ENCODE measurements at places on chromosomes 5 and 9.
A peak's percentile ranks its signal among the peaks of the same experiment; 100 is the strongest.

- peak; percentile 93 for DNase-seq
Measured at GRCh38 chr9:134024828-134025605, at the start of gene BRD3OS. Gene BRD3OS, plus strand, starts transcription at chr9:134025481. Its CDS starts 1,267 bp downstream, at chr9:134026748.

- DNase-seq = no peak
Measured at GRCh38 chr5:158838781-158839180, 260.9 kb downstream of the EBF1 start.

- DNase-seq = no peak
Measured at GRCh38 chr5:132114150-132115121, 40.8 kb downstream of the CSF2 start.

DNA sequence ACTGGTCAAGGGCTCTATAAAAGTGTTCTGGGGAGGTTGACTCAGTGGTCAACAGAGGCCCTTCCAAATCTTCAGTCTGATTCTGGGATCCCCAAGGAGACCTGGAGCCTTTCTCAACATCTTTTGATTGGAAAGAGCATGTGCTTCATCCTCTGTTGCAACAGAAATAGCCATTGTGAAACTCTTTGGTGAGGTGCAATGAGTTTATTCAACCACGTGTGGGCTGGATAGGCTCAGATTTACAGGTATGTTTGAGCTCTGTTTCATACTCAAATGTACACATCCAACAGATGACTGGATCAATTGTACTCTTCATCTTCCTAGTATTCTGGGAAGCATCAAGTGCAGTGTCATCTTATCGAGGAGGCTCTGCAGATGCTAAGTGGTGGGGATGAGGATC lies 60.5 kb downstream of the CTSL start:
- no peak for DNase-seq

DNA sequence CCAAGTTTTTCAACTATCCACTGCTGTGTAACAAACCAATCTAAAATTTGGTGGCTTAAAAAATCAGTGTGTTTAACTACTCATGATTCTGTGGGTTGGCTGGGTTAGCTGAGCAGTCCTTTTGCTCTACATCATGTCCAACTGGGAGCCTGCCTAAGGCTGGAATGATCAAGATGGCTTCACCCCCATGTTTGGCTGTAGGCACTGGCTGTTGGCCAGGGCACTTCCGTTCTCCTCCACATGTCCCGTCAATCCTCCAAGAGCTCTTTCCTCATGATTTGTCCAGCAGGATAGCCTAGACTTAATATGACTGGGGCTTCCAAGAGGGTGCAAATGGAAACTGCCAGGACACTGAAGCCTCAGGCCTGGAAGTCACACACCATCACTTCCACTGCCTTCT lies 17.0 kb upstream of the TSSK1B start:
- DNase-seq = no peak

DNA sequence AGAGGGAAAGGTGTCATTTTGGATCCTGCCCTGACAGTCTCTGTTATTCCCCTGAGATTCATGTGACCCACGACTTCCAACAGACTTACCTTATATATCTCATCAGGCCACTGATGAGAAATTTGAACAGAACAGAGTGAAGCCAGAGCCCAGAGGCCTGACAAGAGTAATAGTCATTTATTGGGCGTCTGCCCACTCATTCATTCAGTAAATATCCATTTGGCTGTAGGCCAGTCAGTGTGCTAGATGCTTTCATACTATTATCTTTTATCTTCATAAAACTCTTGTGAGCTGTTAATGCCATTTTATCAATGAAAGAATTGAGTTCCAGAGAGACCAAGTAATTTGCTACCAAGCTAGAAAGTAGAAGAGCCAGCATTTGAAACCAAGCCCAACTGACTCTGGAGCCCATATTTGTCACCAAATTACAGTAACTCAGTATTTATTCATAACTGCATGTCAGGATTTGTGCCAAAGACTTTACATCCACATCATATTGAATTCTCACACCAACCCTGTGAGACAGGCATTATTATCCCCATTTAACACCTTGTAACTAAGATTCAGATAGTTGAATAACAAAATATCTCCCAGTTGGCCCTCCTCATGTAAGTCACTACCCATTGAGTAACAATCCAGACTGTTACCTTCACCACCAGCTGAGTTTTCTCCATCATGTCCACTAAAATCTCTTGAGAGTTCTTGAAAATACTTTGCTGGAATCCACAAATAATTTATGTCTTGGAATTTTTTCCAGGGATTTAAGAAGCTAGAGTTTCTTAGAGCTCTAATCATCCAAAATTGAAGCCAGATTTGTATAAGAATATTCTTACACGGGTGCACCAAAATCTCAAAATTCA lies 2.5 kb downstream of the PTPDC1 start:
- no peak for DNase-seq

DNA sequence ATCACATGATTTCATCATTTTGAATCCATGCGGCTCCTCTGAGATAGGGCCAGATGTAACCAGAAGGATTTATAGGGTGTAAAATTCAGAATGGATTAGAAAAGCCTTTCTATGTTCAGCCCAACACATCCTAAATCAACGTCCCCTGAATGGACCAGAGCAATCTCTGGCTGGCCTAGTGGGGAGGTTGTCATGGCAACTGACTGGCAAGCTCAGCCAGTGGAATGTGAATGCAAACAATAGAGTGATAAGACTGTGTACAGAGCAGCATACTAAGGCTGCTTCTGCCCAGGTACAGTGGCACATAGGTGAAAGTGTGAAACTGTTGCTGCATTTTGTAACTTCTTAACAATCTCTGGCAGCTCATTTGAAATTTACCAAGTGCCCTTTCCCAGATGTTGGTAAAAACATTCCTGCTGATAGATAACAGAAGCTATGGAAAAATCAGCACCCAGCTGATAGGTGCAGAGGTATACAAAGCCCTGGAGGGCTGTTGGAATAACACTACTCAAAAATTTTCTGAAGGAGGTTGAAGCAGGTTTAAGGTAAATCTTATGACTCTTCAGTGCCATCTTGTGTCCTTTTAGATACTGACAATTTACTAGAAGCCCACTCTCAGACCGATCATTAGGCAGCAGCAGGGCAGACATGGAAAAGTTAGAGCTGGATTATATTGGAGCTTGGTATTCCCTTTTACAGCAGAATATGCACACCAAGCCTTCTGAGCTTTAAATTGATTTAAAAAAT lies 267.2 kb downstream of the RAB3C start:
- no peak for DNase-seq

DNA sequence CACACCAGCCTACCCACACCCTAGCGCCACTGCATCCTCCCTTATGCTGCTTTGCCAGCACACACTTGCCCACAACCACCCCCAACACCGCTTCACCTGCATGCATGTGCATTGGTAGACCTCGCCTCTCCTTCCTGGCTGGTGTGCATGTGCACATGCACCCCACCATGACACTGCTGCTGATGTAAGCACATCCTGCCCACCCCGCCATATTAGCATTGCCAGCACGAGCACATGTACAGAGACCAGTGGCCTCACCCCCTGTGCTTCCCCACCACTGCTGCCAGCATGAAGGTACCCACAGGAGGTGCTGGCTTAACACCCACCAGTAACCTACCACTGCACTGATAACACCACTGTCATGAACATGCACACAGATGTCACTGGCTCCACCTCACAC lies 218.2 kb downstream of the SLCO4C1 start:
- DNase-seq = no peak

- DNase-seq = no peak
Measured at GRCh38 chr9:125508249-125508648, 198.8 kb downstream of the MAPKAP1 start.

GRCh38 chr9:6229619-6230018 lies 14.0 kb downstream of the IL33 start:
- no peak for DNase-seq
